ENCODE measurements at places on chromosomes 16 and 17.

- DNase-seq: no peak
Measured at GRCh38 chr16:67393111-67393787, at the start of gene TPPP3. Gene TPPP3 (minus strand): TSS chr16:67393498. CDS start chr16:67391111, 2,387 bp downstream.

DNA sequence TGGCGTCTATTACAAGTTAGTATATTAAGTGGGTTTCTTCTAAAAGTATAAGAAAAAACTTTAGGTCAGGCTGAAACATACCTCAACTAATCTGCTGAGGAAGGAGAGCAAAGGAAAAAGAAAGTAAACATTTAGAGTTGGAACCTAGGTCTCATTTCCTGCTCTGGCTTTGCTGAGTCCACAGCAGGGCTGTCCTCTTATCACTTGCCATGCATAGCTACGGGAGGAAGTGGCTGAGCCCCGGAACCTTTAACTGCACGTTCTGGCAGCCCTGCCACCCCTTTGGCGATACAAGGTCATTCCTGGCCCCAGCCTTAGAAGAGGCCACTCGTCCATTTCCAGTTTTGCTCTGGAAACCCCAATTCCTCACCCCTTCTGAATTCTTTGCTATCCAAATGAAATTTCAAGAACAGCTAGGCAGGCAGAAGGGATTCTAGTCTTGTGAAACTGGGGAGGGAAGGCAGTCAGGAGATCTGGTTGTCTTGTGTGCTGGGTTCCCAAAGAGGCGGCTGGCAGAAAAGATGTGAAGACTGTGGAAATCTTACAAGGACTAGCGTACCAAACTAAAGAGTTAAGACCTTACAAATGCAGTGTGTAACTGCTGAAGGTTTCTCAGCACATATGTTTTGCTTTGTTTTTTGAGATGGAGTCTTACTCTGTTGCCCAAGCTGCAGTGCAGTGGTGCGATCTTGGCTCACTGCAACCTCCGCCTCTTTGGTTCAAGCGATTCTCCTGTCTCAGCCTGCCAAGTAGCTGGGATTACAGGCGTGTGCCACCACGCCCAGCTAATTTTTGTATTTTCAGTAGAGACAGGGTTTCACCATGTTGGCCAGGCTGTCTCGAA lies 19.1 kb downstream of the WIPI1 start:
- peak; percentile 45 for DNase-seq

DNA sequence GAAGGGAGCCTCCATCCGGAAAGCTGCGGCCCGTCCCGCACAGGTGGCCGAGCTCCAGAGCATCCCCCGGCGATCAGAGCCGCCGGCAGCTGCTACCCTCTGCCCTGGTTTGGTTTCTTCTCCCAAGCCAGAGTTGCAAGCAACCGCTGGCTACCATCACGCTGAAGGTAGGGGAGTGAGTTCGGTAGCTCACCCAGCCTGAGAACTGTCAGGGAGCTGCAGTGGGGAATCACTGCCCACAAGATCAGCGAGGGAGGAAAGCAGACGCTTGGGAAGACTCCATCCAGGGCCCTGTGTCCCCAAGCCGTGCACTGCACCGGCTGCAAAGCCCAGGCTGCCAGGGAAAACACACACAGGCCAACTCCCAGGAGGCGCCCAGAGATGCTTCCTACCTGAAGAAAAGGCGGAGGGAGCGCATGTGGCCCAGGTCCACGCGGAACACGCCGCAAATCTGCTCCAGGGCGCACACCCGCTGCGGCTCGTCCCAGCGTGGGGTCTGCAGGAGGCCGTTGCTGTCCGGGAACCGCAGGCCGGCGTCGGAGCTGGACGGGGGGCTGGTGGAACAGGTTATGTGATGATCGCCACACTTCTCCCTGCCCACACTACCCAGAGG lies 83.3 kb downstream of the TBC1D16 start:
- no peak for DNase-seq

DNA sequence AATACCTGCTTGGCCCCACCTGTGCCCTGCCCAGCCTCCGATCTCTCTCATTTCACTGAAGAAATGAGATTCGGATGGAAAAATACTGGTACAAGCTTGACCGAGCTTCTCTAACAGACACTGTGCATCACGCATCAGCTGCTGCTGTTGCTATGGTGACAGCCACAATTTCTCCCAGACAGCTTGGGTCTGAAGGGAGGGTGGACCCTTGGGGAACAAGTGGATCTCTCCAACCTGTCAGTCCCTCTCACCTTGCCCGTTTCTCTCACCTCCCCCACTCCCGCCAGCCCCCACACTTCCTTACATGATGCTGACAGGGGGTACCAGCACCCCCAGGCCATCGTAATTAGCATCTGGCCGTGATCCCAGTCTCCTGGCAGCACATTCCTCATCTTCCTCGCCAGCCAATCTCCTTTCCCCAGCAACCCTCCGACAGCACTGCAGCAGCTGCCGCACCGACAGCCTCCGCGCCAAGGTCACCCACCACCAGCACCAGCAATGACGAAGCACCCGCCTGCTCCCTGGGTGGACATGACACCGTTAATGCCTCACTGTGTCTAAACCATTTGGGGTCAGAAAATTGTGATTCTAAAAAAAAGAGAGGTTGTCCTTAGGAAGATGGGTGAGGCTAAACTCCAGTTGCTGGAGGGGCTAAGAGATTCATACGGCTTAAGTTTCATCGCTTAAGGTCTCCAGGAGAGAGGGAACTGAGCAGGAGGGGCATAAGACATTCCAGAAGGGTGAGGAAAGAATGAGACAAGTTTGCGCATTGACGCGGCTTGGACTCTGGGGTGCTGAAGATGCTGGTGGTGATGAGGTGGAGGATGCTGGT lies 58.6 kb upstream of the TNRC6A start:
- DNase-seq: no peak

DNA sequence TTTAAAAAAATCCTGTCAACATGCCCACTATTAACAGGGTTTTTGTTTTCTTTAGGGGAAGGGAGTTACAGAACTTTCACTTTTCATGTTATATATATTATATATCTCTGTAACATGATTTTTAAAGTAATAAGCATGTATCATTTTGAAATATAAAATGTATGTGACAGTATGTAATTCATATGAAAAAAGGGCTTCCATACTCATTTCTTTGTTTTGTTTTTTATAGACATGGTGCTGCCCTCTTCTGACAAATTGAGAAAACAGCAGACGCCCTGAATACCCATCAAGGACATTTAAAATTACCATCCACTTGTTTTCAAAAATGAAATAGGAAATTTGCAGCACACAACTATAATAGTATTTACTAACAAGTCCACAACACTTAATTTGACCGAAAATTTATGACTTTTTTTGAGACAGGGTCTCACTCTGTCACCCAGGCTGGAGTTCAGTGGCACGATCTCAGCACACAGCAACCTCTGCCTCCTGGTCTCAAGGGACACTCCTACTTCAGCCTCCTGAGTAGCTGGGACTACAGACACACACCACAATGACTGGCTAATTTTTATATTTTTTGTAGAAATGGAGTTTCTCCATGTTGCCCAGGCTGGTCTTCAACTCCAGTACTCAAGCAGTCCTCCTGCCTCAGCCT lies 30.4 kb downstream of the CFDP1 start:
- DNase-seq: no peak

DNA sequence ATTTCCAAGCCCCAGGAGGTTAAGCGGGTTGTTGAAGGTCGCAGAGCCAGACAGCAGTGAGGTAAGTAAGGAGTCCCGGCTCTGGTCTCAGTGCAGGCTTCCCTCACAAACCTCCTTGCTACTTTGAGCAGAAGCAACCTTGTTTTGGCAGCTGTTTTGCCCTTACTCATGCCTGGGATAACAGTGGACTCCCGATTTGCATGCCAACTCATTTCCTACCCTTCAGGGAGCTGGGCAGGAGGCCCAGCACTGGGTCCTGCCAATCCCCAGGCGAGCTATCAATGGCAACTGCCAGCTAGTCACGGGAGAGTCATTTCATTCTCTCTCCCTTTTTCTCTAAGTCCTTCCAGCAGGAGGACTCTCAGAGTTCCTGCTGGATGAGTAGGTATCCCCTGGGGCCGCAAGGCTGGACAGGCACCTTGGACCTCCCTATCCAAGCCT lies 72.0 kb upstream of the KSR1 start:
- DNase-seq: no peak

DNA sequence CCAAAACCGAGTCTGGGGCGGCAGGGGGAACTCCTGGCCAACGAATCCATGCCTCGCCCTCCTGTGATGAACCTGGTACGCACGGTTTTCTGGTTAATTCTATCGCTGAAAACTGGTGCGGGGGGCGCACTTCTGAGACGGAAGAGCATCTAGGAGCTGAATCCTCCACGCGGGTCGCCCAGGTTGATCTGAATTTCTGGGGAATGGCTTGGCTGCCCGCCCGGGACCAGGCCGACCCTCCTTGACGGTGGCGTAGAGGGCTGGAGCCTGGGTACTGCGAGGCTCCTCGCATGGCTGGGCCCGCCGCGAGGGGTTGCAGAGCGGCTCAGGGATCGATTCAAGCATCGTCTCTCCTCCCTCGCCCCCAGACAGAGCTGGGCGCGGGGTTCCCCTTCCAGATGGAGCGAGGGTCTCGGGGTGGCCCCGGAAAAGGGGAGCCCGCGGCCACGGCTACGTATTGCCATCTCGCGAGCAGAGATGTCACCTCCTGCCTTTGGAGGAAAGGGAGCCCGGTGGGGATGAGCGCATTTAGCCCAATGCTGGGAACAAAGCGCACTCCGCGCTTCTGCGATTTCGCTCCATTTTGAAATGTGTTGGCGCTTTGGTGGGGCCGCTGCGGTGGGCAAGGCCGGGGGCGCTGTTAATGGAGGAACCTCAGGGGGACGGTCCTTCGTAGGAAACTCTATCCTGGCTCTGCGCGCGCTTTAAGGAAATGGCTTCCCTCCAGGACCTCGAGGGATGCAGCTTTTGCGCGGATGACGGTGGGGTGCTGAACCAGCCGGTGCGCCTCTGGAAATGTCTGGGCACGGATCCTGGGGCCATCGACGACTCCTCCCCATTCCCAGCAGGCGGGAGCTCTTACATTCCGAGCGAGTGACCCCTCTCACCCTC lies 2.7 kb downstream of the MAPT start:
- no peak for DNase-seq

- DNase-seq: no peak
Measured at GRCh38 chr16:88725609-88726407, 19.5 kb downstream of the CTU2 start.

DNA sequence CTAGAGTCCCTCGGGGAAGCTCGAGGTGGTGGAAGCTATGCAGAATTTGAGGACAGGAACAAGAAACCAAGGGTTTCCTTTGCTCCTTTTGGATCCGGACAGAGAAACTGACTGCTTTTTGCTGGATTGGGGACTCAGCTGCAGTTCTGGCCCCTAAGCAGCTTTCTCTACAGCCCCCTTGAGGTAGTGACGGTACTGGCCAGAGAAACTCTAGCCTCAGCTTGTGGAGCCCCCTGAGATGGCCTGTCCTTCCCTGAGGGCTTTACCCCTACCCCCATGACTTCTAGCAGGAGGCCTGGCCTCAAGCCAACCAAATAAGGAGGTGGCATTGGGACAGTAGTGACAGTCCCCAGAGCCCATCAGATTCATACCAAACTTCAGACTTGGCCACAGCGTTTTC lies 118.1 kb downstream of the IRX5 start:
- no peak for DNase-seq

- no peak for DNase-seq
Measured at GRCh38 chr17:72411124-72411563, 290.3 kb downstream of the SOX9 start.

GRCh38 chr17:49523706-49524472 lies 28.8 kb downstream of the NGFR start:
- DNase-seq: peak; percentile 45

DNA sequence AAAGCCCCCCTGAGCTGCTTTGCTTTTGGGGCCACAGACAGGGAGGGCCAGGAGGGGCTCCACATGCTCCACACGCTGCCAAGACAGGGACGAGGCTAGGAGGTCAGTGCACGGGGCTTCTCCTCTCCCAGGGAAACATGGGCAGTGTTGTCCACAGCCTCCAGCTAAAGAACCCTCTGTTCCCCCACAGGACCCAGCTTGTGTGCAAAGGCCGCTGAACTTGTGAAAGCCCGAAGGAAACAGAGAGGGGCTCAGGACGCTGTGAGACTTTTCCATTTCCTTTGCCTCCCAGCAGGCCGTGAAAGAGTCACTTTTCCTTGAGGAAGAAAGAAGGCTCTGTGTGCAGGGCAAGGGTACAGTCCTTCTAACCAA lies 9.7 kb downstream of the CDRT4 start:
- no peak for DNase-seq

DNA sequence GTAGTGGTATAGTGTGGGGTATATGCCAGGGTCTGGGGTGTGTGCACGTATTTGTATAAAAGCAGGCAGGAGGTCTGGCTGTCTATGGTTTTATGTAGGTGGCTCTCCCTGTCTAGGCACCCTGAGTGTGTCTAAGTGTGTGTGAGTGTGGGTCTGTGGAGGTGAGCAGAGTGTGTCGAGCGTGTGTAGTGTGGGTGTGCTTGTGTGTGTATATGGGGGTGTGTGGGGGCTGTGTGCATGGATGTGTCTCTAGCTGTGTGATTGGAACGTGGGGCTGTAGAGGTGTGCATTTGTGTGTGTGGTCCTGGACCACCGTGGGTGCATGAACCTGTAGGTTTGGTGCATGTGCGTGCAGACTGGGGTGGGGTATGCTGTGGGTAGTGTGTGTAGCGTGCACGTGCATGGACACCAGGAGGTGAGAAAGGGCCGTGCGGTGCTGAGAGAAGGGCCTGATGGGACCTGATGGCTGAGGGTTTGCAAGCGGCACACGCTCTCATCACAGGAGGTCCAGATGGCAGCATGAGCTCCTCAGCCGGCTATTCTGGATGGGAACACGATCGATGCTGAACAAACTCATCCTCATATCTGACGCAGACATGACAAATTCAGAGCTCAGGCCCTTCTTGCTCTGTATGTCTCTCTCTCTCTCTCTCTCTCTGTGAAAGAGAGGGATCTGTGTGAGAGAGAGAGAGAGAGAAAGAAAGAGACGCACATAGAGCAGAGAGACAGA lies 27.7 kb downstream of the SPACA3 start:
- DNase-seq: no peak

DNA sequence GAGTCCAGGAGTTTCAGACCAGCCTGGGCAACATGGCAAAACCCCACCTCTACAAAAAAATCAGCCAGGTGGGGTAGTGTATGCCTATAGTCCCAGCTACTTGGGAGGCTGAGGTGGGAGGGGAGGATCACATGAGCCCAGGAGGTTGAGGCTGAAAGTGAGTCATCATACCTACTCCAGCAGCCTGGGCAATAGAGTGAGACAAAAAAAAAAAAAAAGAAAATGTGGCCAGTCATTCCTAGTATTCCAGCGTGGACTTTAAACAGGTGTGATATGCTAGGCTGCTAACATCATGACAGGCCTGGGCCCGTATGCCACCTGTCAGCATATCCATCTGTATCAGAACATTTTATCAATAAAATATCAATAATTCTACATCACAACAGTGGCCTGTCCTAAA lies 143.3 kb downstream of the AATF start:
- DNase-seq: no peak

GRCh38 chr16:85418978-85419491 lies 194.1 kb upstream of the GSE1 start:
- DNase-seq: no peak

DNA sequence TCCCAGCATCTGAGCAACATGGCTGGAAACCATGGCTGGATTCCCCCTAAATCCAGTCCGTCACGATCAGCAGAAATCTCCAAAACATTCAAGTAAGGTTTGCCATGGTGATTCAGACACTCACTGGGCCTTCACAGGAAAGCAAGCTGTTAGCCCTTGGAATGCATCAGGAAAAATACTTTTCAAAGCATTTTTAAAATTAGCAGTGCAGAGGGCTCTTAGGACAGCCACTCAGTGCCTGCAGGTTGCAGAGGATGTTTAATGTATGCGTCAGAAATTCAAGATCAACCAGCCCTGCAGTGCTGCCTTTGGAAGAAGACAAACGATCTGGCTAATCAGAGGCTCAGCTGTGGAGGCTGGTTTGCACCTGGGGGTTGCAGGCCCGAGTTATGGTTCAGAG lies 50.3 kb downstream of the FOXL1 start:
- no peak for DNase-seq

- DNase-seq: no peak
Measured at GRCh38 chr17:64982139-64982915, 63.0 kb upstream of the LRRC37A3 start.
